Smooth muscle cell of trachea (primary cell): ENCODE measurements at places on chromosomes 2 and 18. TPM values are rescaled to one million over a fixed set of nuclear protein-coding genes. Genes with fewer than 3 reads are reported as not detected.

The DSG3 gene
- under 0.01 TPM in 2 replicates for total RNA-seq

The AGXT gene
- total RNA-seq = not detected in 2 replicates

The SLC4A3 gene
- 1.2 and 4.1 TPM in 2 replicates for total RNA-seq

The ACVR1C gene
- total RNA-seq = 0.44 and 0.50 TPM in 2 replicates

The KIF5C gene
- total RNA-seq = 0.50 and 0.58 TPM in 2 replicates

The LNPK gene
- total RNA-seq = 42.7 and 45.1 TPM in 2 replicates

The UGT1A9 gene
- not detected in 2 replicates for total RNA-seq

The SOX11 gene
- total RNA-seq = under 0.01 TPM in 1 of 2 replicates, not detected in the other

The SMCHD1 gene
- 63.2 and 80.4 TPM in 2 replicates for total RNA-seq

The ZNF385B gene
- not detected in 2 replicates for total RNA-seq

The IL36RN gene
- total RNA-seq = not detected in 2 replicates

The FBXO36 gene
- 2.5 and 4.9 TPM in 2 replicates for total RNA-seq

The FOXD4L1 gene
- total RNA-seq = 0.15 and 0.17 TPM in 2 replicates

The PTCD3 gene
- total RNA-seq = 117 and 196 TPM in 2 replicates

The IL1F10 gene
- not detected in 2 replicates for total RNA-seq

The POTEJ gene
- not detected in 2 replicates for total RNA-seq

The OR6B2 gene
- total RNA-seq = 0.17 TPM in 1 of 2 replicates, not detected in the other

The EPG5 gene
- total RNA-seq = 79.1 and 88.3 TPM in 2 replicates

The APCDD1 gene
- 1.9 and 4.5 TPM in 2 replicates for total RNA-seq

The COBLL1 gene
- total RNA-seq = 5.8 and 6.5 TPM in 2 replicates

The DYNAP gene
- total RNA-seq = not detected in 2 replicates

The ATP6V1B1 gene
- 0.58 and 1.7 TPM in 2 replicates for total RNA-seq

The C1QL2 gene
- total RNA-seq = not detected in 2 replicates
